ENCODE measurements at places on chromosomes 7 and 10. TPM values are rescaled to one million over a fixed set of nuclear protein-coding genes. Genes with fewer than 3 reads are reported as not detected.

- DNase-seq: no peak
These were observed 65.7 kb downstream of the MYL10 start for GRCh38 chr7:101563198-101563901.

DNA sequence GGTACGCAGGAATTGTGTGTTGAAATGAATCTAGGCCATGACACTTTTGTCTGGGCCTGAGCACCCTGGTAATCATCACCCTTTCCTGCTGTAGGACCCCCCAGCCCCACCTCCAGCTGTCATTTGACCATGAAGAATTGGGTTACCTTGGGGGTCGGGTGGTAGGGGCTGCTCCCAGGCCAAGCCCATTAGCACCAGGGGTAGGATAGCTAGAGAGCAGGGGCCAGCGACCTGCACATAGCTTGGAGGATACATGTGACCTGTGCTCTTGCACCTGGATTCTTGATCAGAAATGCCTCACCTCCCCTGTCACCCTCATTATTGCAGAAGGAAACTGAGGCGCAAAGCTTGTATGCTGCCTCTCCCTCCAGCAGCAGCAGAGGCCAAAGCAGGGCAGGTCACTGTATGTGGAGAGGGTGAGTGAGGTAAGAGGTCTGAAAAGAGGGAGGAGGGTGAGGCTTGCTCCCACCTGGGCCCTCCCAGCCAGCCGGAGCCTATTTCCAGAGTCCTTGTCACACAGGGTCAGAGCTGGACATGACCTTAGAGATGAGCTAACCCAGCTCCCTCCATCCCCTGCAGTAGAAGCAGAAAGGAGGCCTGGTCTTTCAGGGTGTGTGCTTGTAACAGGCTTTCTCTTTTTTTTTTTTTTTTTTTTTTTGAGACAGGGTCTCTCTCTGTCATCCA, 35.3 kb upstream of the ANKRD2 start:
- DNase-seq: no peak

DNA sequence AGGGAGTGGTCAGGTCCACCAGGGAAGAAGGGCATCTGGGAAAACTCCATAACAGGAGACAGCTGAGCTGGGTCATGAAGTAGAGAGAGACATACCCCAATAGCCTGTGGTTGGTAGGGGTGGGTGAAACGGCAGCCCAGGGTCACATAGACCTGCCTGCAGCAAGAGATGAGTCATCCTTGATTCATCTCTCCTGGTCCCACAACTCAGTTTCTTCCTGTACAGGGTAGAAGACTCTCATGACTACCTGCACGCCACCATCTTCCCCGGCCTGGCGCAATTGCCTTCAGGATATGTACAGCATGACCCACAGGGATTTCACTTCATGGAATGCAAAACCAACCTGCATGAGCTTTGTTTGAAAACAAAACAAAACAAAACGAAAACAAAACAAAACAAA, 45.1 kb upstream of the ADAM12 start:
- peak; percentile 50 for DNase-seq

DNA sequence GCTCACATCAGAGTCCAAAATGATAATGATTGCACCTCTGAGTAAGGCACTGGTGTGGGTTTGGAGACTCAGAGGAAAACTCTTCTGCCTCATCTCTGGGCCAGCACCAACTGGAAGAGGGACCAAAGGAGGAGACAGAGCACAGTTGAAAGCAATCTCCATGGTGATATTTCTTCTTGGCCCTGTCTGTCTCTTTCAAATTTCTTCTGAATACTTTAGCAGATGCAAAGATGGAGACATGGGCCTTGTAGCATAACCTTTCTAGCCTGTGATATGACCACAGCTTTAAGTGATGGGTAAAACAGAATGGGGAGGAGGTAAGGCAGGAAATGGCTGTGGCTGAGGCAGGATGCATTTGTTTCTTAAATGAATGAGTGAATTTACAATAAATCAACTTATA, 12.2 kb upstream of the GIMAP7 start:
- no peak for DNase-seq

DNA sequence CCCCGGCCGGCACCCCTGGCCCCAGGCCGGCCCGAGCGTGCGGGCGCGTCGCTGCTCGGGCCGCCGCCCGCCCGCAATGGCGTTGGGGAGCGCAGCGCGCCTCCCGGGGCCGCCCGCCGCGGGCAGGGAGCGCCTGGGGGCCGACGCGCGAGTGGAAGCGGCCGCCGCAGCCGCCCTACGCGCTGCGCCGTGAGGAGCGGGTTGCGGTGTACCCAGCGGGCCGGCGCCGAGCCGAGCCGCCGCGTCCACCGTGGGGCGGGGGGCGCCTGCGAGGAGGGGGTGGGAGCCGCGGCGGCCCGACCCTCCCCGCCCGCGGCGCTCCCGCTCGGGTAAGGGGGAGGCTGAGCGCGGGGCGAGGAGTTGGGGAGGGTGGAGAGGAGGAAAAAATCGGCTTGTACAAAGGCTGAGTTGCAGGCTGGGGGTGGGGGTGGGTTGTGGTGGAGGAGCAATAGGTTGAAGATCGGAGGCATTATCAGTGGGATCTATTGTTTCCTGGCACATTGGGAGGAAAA, 473 bp downstream of the PPP1R9A start:
- no peak for DNase-seq

DNA sequence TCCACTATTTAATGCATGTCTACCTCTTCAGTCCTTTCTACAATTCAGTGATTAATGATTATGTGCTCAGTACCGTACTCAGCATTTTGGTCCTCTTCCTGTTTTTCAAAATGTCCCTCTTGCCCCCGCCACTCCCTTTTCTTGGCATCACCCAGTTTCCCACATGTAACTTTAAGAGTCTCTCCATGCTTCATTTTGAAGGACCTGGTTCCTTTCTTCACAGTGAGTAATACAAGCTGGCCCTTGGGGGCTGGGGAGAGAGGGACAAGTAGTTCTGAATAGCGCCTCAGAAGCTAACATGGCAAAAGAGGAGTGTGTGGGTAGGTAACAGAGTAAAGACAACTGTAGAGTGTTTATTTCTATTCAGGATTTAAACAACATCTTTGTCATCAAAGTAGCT, 34.6 kb upstream of the SLIT1 start:
- no peak for DNase-seq

DNA sequence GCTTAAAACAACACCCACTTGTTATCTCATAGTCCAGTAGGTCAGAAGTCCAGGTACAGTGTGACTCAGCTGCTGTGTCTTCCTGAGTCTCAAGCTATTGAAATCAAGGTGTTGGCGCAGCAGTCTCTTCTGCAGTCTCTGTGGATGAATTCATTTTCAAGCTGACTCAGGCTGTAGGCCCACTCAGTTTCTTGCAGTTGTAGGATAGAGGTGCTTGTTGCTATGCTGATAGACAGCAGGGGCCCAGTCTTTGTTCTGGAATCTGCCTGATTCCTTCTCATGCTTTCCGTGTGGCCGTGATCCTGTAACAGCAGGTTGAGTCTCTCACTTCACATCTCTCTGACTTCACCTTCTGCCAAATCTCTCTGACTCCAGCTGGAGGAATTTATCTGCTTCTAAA, 400.4 kb upstream of the POM121L12 start:
- no peak for DNase-seq

GRCh38 chr7:22094413-22095342, 149.0 kb upstream of the CDCA7L start:
- DNase-seq: no peak

DNA sequence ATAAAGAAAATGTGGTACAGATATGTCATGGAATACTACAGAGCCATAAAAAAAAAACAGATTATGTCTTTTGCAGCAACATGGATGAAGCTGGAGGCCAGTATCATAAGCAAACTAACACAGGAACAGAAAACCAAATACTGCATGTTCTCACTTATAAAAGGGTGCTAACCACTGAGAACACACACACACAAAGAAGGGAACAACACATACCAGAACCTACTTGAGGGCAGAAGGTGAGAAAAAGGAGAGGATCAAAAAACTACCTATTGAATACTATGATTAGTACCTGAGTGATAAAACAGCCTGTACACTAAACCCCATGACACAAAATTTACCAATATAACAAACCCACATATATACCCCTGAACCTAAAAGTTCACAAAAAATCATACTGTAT, 144.6 kb downstream of the TPK1 start:
- DNase-seq: no peak

GRCh38 chr10:118116715-118117449, 70.1 kb upstream of the RAB11FIP2 start:
- peak; percentile 80 for DNase-seq

- no peak for DNase-seq
These were observed 22.7 kb downstream of the CDHR3 start for GRCh38 chr7:105985672-105986215.

DNA sequence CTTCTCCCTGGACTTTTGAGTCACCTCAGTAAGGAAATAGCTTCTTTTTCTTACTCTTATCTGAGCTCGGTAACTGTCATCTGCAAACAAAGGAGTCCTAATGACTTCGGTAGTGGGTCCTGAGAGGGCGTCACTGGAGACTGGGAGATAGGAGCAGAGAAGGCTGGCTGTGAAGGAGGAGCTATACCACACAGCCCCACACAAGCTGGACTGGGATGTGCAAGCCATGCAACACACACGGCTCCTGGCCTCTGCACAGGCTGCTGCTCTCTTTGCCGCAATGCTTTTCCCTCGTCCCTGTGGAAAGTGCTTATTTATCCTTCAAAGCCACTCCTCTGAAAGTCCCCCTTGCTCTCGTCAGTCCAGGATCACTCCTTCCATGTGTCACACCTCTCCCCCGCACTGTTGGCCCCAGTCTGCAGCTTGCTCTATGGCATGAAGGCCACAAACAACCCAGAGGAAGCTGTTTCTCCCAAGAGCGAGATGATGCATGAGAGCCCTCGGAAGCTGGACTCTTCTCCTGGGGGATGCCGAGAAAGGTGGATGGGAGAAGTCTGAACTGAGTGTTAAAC, 14.9 kb downstream of the TMEM273 start:
- DNase-seq: no peak

DNA sequence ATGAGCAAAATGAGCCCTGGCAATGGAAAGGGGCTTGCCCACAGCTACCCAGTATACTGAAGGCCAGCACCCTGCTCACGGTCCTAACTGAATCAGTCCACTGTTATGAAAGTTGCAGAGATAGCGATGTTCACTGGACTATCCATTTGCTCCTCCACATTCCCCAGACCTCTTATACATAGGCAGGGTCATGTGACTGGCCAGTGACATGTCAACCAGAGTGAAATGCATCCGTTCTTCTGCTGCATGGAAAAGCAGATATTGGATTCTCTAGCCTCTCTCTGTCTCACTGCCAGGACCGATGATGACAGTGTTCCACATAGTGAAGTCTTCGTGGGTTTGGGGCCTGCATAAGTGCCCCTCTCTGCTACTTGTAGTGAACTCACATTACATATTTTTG, 503.4 kb downstream of the RPS24 start:
- no peak for DNase-seq

DNA sequence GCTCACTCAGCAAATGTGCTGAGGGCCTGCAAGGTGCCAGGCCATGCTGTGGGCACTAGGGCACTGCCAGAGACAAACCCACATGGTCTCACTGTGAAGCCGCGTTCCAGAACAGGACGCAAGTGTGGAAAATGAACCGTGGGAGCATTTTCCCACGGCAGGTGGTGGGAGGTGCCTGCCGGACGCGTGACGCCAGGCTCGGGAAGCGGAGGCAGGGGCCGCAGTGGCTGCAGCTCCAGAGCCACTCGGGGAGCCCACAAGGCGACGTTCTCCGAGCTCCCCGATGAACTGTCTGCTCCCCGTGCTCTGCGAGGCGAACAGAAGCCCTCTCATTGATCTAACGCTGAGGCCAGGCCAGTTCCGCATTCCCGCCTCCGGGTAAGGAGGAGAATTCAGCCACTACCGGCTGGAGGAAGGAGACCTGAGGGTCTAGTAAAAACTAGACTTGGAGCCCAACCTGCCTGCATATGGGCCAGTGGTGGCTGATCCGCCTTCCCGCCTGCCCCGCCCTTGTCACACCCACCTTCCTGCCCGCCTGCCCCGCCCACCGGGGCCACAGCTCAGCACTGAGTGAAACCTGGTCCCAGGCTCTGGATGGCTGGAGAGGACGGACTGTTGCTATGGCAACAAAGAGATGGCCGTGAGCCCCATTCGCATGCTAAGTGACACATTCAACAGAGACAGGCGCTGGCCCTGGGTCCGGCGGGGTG, 13.1 kb downstream of the ADGRA1 start:
- no peak for DNase-seq

- no peak for DNase-seq
These were observed 13.3 kb upstream of the GIMAP6 start for GRCh38 chr7:150645259-150646020.

DNA sequence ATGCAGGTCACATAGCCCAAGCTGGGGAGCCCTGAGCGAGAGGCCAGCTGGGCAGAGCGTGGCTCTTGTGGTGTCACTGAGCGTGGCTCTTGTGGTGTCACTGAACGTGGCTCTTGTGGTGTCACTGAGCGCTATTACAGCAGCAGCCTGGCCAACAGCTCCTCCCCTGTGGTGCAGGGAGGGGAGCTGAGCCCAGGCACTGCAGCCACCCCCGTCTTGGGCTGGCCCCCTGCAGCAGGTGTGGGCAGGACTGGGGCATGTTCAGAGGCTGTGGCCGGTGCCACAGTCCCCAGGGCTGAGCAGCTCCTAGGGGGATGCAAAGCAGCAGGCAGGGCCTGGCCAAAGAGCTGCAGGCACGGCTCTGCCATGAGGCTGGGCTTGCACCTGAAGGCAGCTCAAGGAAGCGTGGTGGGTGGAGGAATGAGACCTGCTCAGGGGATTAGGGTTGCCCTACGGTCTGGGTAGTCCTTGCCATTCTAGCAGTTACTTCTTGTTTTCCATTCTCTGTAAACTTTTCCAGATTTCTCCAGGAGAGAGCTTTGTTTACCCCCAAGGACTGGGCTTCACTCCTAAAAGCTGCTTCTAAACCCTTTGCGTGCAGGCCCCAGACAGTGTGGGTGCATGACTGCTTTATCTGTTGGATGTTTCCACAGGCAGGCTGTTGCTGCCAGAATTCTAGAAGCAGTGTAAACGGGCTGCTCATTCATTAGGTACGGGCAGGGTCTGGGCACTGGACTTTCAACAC, 29.2 kb downstream of the ZNF783 start:
- no peak for DNase-seq

- DNase-seq: no peak
These were observed 29.7 kb downstream of the C1QL3 start for GRCh38 chr10:16491933-16492332.

DNA sequence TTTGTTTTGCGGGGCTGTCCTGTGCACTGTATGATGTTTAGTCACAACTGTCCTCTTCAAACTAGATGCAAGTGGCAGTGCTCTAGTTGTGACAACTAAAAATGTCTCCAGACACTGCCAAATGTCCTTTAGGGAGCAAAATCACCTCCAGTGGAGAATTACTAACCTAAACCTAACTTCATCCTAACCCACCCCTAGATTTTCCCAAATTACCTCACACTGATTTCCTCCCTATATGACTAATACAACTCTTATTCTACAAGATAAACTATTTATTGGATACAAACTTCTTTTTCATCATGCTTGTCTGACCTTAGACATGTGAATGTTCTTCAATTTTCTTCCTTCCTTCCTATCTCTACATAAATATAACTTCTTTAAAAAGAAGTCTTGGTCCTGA, 26.4 kb downstream of the PNPLA8 start:
- DNase-seq: no peak

KLF14 gene
- total RNA-seq: not detected

ASL gene
- total RNA-seq: 51.1 TPM

NCF1 gene
- 2.3 TPM for total RNA-seq

HILPDA gene
- 13.6 TPM for total RNA-seq

SDHAF3 gene
- total RNA-seq: 16.4 TPM

SLC13A1 gene
- total RNA-seq: not detected

CAMK2G gene
- total RNA-seq: 18.8 TPM

SUN3 gene
- total RNA-seq: not detected

LRRC18 gene
- not detected for total RNA-seq
